H4 (cell line): ENCODE measurements at places on chromosomes 6 and 20. TPM values are rescaled to one million over a fixed set of nuclear protein-coding genes. Genes with fewer than 3 reads are reported as not detected.

The NFATC2 gene
- 0.08 and 0.23 TPM in 2 replicates for total RNA-seq

The DOK5 gene
- 1.2 TPM in 1 of 2 replicates, not detected in the other for total RNA-seq

The CLPSL2 gene
- total RNA-seq: 5.7 TPM in 1 of 2 replicates, not detected in the other

The EEF1A2 gene
- 181 and 233 TPM in 2 replicates for total RNA-seq

The KCNQ5 gene
- 1.4 and 2.1 TPM in 2 replicates for total RNA-seq

The EPPIN gene
- not detected in 2 replicates for total RNA-seq

The HFE gene
- total RNA-seq: 7.8 and 13.4 TPM in 2 replicates

The CAP2 gene
- total RNA-seq: 8.9 and 10.9 TPM in 2 replicates

The CUL9 gene
- total RNA-seq: 18.2 and 18.5 TPM in 2 replicates

The BPIFB2 gene
- not detected in 2 replicates for total RNA-seq

The TRIM15 gene
- 0.04 TPM in 1 of 2 replicates, not detected in the other for total RNA-seq

The TSPO2 gene
- total RNA-seq: not detected in 2 replicates

The PI3 gene
- not detected in 2 replicates for total RNA-seq

The BACH2 gene
- total RNA-seq: 0.06 and 0.31 TPM in 2 replicates

The KHDRBS2 gene
- not detected in 2 replicates for total RNA-seq

The GRM1 gene
- total RNA-seq: 0.02 and 0.53 TPM in 2 replicates

The SRMS gene
- not detected in 2 replicates for total RNA-seq

The SPDEF gene
- 0.29 TPM in 1 of 2 replicates, not detected in the other for total RNA-seq

The NHSL1 gene
- total RNA-seq: 3.1 and 4.4 TPM in 2 replicates

The DLK2 gene
- 12.6 and 13.7 TPM in 2 replicates for total RNA-seq

The ULBP2 gene
- 11.6 and 15.7 TPM in 2 replicates for total RNA-seq

The RAD21L1 gene
- 0.12 TPM in 1 of 2 replicates, not detected in the other for total RNA-seq

The C20orf204 gene
- total RNA-seq: 0.08 TPM in 1 of 2 replicates, not detected in the other

The ZC2HC1B gene
- total RNA-seq: not detected in 2 replicates

The TRPC4AP gene
- 27.5 and 38.0 TPM in 2 replicates for total RNA-seq

The THBS2 gene
- total RNA-seq: 0.19 and 0.21 TPM in 2 replicates

The SUPT3H gene
- 5.9 and 7.5 TPM in 2 replicates for total RNA-seq

The MICB gene
- total RNA-seq: 12.2 and 14.5 TPM in 2 replicates

The CTNNBL1 gene
- 31.2 and 39.8 TPM in 2 replicates for total RNA-seq

The OR2B6 gene
- not detected in 2 replicates for total RNA-seq

The LTB gene
- not detected in 2 replicates for total RNA-seq

The CDH4 gene
- 0.14 and 0.16 TPM in 2 replicates for total RNA-seq

The PHACTR3 gene
- total RNA-seq: 0.29 TPM in 1 of 2 replicates, not detected in the other

The LY6G6F gene
- total RNA-seq: not detected in 2 replicates

The ASCC3 gene
- total RNA-seq: 19.1 and 22.5 TPM in 2 replicates

The MOCS1 gene
- total RNA-seq: 7.8 and 8.3 TPM in 2 replicates

The TTBK1 gene
- not detected in 2 replicates for total RNA-seq

The JPH2 gene
- 0.15 TPM in 1 of 2 replicates, not detected in the other for total RNA-seq

The FAM83B gene
- total RNA-seq: not detected in 2 replicates

The BPIFB1 gene
- 0.56 and 0.76 TPM in 2 replicates for total RNA-seq

The ERVFRD-1 gene
- total RNA-seq: not detected in 2 replicates

The OXT gene
- total RNA-seq: not detected in 2 replicates

The SENP6 gene
- 42.7 and 63.4 TPM in 2 replicates for total RNA-seq

The PXDC1 gene
- 13.7 and 21.3 TPM in 2 replicates for total RNA-seq
